ENCODE measurements at places on chromosomes 2 and 18.

GRCh38 chr18:70221915-70222278, 16.4 kb upstream of the RTTN start:
- no peak for DNase-seq

DNA sequence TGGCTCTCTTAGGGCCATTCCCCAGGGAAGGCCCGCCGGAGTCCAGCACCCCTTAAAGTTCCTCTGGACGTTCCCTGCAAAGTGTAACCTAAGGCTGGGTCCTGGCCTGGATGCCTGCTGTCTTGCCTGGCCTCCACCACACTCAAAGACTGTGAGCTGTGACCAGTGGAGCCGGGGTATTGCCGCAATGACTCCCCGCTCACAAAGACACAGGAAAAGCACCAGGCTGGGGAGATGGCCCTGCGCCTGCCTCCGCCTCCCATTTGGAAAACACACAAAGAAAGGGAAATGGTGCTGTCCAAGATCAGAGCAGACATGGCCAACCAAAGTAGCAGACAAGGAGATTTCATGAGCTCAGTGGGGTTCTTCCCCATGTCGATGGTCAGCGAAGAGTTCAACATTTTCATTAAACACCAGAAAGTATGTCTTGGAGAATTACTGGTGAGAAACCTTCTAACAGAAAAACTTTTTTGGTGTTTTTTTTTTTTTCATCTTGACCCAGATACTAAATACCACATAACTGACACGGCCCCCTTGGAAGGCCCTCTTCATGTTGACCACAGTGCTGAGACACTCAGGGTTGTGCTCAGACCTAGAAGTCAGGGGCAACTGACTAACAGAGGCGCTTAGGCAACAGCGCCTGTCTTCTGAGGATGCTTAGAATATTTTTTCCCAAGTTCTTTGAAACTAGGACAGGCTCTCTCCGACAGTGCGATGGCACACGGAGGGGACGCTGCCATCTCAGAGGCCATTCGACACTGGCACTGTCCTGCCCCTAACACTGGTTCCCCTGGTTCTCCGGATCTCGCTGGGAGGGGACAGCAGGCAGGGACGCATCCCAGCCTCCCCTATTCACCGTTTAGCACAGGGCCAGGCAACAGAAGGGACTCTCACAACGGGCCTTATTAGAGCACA, 226.4 kb upstream of the ID2 start:
- DNase-seq: no peak

DNA sequence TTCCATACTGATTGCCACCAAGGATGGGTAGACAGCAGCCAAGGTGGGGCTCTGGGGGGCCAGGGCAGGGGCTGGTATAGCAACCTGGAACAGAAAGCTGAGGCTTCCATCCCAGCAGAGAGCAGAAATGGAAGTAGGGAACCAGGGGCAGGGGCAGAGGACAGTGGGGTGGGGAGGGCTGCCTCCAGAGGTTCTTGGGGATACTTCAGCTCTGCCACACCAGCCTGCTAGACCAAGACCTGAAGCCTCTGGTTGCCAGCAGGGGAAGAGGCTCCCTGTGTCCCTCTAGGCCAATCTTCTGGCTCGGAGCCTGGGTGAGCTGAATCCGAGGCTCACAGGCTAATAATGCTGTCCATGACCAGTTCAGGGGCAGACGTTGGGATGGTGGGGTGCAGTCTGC, 329.0 kb downstream of the DYSF start:
- DNase-seq: no peak

DNA sequence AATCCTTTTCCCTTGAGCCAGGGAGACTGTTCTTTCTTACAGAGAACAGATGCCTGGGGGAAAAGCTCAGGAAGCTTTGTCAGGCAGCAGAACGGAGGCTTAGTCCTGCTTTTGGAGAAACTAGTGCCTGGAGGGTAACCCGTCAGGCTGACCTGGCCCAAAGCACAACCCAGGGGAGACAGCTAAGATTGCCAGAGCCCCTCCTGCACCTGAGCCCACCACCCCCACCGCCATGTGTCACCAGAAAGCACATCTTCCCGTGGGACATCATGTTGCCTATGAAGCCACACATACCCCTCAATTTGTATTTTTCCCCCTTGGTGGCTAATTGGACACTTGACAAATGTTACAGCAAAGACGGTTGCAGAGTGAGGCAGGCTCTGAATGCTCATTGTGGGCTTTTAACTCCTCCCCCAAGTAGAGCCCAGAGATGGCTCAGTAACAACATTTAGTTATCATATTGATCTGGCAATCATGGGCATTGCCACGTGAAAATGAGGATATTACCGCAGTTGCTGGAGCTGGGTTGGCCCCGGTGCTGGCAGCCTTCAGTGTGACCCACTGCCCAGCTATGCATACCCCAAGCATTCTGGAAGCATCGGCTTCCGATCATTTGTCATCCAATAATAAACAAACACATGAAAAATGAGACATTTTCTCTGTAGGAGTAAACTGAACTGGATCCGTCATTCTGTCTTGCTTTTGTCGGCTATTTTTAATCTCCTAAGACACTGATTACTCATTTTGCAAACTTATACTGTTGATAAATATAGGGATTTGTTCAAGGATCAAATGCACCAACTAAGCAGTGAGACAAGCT, 229.5 kb downstream of the ATAD2B start:
- DNase-seq: no peak

DNA sequence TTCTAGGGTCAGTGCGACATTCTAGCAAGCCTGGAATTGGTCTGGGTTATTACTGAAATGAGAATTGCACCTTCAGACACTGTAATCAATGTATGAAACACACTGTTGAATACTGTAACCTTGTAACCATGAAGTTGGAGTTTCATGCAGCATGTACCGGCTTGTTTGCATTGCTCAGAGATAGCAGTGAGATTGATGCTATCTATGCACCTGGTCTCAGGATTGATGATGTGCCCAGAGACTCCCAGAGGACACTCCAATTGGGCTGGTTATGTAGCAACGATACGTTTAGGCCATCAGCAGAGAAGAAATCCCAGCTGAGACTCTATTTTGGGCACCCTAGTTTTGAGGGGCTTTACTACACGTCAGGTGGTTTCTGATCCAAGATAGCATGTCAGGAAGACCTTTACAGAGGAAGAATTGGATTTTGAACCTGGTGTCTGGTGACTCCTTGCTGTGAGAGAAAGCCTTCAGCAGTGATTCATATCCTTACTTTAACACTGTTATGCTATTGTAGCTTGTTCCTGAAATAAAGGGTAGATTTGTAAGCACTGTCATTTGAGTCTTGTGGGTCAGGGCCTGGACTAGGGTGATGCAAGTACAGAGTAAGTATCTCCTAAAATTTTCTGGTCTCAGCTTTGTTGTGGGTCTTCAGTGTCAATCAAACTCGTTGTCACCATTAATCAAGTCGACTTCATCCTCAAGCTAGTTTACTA, 305.1 kb upstream of the GULP1 start:
- DNase-seq: no peak

GRCh38 chr18:12307701-12308385, at the start of gene TUBB6:
Gene TUBB6 (plus strand): TSS chr18:12308241. CDS start chr18:12308293, 52 bp downstream.
- DNase-seq: peak; percentile 49

Measured in activated CD4-positive, alpha-beta T cell treated with anti-CD3 and anti-CD28 coated beads, Interleukin-2, amount 50 U/mL, for 48 hours (primary cell).